ENCODE measurements at places on chromosomes 1 and 21.
A peak's percentile ranks its signal among the peaks of the same experiment; 100 is the strongest.

- no peak for DNase-seq
Measured at GRCh38 chr1:32717503-32717902, 14.9 kb upstream of the SYNC start.

- DNase-seq, result no peak
Measured at GRCh38 chr21:46006547-46007491, 25.2 kb downstream of the COL6A1 start.

- no peak for DNase-seq
Measured at GRCh38 chr1:36869054-36869453, 165.3 kb downstream of the GRIK3 start.

DNA sequence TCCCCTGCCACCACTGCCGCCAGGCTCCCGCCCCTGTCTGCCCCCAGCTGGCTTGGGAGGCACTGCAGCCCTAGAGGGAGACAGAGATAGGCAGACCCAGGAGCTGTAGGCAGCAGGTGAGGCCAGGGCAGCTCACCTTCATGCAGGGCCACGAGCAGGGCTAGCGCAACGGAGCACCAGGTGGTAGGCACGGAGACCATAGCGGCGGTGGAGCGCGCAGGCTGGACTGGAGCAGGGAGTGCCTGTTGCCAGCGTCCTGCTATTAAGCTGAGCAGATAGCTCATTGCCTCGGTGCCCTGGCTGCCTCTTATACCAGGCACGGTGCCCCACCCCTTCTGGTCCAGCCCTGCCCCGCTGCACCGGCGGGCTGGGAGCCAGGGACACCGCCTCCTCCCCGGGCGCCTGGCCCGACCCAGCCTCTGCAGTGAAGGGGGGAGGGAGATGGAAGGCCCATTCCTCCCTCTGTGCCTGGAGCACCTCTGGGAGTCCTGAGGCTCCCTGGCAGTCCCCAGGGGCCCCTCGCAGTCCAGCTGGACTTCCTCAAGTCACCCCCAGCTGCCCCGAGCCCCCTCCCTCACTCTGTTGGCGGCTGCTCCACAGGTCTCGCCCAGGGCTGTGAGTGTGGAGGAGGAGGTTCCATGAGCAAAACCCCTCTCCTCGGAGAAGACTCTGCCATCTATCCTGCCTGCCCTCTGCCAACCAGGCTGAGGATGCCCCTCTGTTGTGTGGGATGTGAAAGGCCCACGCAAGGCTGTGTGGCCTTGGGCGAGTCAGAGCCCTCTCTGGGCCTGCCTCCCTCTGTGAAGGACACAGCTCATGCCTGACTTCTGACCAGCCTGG, at the start of gene EDN2:
Gene EDN2 (minus strand): TSS at position 282 of the 840 bp plus-strand sequence. CDS start 82 bp downstream, at position 200.
- DNase-seq, result peak; percentile 44

DNA sequence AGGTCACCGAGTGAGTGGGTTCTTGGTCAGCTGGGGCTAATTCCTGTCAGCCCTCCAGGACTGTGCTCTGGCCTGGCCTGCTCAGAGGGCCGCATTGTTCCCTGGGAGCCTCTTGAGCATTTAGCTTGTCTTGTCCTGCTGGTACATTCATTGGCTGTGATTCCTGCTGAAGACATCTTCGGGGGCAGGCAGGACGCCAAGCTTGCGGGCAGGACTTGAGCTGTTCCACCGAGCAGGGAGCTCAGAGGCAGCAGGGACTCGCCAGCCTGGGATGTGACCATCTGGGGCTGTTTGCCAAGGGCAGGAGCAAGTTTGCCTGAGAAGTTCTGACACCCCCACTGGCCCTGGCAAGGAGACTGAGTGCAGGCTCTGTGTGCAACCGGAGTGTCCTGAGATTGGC, 7.0 kb upstream of the SLC26A9 start:
- DNase-seq, result no peak

DNA sequence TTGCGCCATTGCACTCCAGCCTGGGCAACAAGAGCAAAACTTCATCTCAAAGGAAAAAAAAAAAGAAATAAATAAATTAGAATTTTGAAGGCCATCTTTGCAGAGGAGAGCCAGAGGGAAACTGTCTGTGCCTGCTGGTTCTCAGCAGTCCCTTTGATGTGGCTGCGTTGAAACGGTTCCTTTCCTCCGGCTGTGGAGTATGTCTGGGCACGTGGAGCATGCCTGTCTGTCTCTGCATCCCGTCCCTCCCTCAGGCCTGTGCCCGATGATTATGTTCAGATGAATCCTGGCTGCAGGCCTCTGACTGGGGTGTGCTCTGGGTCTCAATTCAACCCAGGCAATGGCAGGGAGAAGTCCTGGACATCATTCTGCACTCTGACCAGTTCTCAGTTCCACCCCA, 33.4 kb downstream of the KIAA1614 start:
- no peak for DNase-seq

GRCh38 chr1:174690266-174690665, 242.5 kb downstream of the GPR52 start:
- no peak for DNase-seq

DNA sequence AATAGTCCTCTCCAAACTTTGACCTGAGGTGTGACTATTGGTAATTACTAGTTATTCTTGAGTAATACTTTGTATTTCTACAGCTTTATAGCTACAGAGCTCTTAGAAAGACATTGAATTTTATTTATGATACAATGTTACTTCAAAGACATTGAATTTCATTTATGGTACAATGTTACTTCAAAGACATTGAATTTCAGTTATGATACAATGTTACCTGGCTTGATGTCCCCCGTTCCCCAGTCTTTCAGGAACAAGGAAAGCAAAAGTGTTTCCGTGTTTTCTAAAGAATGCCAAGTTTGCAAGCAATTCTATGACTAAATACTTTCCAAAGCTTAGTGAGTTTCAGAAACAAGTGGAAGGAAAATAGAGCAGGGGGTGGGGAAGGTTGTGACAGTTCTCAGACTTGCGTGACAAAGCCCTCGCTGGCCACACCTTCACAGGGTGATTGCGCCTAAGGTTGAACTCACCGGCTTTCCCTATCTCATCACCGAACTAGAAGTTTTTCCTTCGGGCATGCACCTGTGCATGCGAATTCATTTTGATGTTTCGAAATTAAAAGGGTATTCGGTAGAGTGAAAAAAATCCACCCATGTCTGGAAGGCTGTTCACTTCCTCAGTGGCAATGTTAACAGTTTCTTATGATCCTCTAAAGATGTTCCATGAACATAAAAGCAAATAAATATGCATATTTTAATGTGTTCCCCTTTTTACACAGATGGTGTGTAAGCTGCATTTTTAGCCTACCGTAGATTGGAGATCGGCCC, 909 bp upstream of the PAXBP1 start:
- DNase-seq, result no peak

GRCh38 chr1:171313319-171313834, 606 bp upstream of the FMO4 start:
- no peak for DNase-seq

DNA sequence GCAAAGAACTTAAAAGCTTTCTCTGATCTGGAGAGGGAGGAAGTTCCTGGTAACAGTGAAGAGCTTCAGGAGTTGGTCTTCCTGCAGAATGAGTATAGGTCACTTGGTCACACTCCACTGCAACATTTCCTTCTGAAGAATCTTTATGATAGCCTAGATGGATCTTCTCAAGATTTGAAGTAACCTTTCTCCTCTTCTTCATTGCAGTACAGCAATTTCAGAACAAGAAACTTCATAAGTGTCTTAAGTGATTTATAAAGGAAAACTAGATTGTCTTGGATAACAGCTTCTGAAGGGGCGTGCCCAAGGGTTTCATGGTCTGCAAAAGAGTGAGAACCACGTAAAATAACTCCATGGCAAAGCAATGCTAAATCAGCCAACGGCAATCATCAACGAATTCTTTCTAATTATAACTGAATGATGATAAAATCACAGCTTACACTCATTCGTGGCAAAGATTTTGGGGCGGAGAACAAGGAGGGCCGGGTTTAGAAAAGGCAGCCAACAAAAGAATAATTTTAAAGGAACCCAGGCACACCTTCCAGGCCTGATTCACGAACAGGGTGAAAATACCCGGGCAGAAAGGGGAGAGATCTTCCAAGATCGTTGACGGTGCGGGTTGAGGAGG, 53.9 kb upstream of the ASPM start:
- peak; percentile 55 for DNase-seq

- DNase-seq, result no peak
Measured at GRCh38 chr21:44514746-44515358, 25.1 kb downstream of the KRTAP10-1 start.

GRCh38 chr1:116769104-116769452, 14.8 kb downstream of the CD2 start:
- no peak for DNase-seq

DNA sequence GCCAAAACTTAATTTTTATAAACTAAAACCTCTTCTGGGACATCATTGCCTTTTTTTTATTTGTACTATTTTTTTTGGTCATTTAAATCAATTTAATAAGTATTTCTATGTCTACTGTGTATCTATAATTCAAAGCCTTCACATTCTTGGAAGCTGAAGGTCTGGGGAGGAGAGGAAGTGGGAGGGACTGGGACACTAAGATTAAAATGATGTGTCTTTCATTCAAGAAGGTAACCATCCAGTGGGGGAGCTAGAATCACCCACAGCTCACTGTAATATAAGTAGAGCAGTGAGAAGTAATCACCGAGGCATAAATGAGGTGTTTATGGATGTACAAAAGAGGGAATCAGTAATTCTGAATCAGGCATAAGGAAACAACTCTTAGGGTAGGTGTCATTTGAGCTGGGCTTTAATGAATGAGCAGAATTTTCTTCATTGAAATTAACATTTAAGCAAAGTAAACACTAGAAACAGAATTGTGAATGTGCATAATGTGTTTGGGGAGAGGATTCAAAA, 52.8 kb downstream of the PTGER3 start:
- no peak for DNase-seq

DNA sequence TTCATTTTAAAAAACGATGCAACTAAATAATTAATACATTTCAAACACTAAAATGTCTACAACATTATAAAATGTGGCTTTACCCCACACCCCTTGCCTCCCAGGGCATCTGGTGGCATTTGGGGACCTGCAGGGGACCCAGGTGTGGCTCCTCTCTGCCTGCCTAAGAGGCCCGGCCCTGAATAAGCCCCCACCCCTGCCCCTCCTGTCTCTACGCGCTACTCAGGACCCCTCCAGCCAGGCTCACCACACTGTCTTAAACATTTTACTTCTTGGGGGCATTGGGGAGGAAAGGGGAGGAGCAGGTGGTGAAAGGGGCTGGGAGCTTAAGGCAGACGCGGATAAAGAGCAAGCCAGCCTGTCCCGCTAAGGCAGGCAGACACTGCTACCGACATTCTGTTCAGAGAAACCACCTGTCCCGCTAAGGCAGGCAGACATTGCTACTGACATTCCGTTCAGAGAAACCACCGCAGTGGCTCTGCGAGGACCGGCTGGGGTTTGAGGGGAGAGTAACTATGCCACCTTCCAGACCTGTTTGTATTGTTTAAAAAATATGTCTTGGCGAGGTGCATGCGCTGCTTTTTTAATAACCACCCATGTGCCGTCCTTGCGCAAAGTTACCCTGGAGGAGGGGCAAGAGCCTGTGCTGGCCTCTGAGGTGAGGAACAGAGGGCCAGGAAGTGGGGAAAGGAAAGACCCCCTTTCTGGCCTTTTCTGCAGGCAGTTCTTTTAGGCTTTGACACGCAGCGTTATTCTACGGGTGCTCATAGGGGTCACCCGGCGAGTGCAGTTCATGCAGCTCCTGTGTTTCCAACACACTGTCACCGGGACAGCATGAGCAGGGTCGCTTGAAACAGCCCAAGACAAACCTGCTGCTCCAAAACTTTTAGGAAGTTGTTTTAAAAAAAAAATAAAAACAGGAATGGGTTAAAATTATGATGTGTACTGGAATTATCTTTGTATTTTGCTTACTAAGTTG, 51.3 kb upstream of the RIPK4 start:
- no peak for DNase-seq

GRCh38 chr1:220803401-220804201, 16.9 kb downstream of the MTARC1 start:
- DNase-seq, result peak; percentile 66

DNA sequence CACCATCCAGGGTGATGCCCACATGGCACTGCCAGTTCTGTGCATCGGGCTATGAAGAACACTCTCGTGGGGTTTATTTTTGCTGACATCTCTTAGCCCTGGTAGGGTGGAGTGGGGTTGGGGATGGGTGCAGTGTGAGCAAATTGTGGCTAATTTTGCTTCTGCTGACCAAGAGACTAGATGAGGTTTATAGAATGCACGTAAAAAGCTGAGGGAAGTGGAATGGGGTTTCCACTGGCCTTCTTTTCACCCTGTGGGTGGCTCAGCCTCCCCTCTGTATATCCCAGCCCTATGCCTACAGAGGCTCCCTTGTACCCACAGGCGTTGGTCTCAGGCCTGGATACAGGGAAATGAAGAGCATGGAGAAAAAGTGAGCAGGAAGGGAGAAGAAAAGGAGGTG, 44.1 kb upstream of the RAB4A start:
- DNase-seq, result no peak

GRCh38 chr1:193927550-193927949, 741.1 kb upstream of the B3GALT2 start:
- DNase-seq, result peak; percentile 26

Data from NAMALWA (cell line).